ENCODE measurements at places on chromosomes 7 and 10. TPM values are rescaled to one million over a fixed set of nuclear protein-coding genes. Genes with fewer than 3 reads are reported as not detected.

DNA sequence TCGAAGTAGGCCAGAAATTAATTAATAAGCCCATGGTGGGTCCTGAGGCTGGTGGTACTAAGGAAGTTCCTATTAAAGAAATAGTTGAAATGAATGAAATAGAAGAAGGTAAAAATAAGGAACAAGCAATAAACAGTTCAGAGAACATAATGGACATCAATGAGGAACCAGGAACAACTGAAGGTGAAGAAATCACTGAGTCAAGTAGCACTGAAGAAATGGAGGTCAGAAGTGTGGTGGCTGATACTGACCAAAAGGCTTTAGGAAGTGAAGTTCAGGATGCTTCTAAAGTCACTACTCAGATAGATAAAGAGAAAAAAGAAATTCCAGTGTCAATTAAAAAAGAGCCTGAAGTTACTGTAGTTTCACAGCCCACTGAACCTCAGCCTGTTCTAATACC is 36.0 kb downstream of the SLK start:
- DNase-seq = no peak

GRCh38 chr10:114697061-114697598 is 39.1 kb upstream of the ABLIM1 start:
- no peak for DNase-seq

GRCh38 chr7:2048006-2048405 is 184.7 kb downstream of the MAD1L1 start:
- DNase-seq = peak; percentile 27

GRCh38 chr7:7816816-7817536 is 98.6 kb upstream of the RPA3 start:
- DNase-seq = no peak

DNA sequence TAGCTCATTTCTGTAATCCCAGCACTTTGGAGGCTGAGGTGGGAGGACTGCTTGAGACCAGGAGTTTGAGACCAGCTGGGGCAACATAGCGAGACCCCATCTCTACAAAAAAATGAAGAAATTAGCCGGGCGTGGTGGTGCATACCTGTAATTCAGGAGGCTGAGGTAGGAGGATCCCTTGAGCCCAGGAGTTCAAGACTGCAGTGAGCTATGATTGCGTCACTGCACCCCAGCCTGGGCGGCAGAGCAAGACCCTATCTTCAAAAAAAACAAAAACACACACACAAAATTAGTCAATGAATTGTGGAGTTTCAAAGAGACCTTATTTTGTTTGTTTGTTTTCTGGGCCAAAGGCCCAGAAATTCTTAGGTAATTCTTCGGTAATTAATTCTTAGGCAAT is 110.0 kb downstream of the CUX1 start:
- DNase-seq = no peak

DNA sequence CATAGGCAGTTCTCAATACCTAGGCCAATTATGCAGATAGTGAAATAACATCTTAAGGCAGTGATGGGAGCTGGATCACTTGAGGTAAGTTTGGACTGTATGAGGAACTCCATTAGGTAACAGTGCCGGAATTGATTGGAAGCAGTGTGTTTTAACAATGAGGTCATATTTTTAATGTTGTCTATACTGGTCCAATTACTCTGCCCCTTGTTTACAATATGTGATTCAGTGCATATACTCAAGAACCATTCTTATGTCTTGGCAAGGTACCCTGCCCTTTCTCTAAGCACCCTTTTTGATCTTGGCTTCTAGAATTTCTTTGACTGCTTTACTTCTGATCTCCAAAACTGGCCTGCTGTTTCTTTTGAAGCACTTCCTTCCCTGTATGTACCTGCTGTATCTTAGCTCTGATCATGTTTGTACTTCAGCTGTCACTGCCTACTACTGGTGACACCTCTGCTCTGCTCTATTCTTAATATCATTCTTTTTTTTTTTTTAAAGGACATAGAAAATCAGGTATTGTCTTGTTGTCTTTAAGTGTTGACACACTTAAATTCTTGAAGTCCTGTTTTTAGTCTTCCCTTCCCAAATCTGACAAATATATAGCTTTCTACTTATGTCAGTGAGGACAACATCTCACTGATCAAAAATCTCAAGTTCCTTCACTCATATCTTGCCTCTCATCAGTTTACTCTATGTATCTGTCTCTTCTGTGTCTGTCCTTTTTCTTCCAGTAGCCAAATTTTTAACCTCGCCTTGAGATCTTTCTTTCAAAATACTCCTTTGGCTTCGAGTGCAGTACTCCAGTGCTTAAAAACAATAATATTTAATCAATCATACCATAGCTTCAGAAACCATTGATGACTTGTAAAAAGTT is 46.4 kb upstream of the RPA3 start:
- no peak for DNase-seq

- no peak for DNase-seq
Observed at GRCh38 chr10:101763141-101763846, 12.6 kb downstream of the FGF8 start.

- DNase-seq = no peak
Observed at GRCh38 chr10:96683065-96683464, 37.2 kb downstream of the PIK3AP1 start.

DNA sequence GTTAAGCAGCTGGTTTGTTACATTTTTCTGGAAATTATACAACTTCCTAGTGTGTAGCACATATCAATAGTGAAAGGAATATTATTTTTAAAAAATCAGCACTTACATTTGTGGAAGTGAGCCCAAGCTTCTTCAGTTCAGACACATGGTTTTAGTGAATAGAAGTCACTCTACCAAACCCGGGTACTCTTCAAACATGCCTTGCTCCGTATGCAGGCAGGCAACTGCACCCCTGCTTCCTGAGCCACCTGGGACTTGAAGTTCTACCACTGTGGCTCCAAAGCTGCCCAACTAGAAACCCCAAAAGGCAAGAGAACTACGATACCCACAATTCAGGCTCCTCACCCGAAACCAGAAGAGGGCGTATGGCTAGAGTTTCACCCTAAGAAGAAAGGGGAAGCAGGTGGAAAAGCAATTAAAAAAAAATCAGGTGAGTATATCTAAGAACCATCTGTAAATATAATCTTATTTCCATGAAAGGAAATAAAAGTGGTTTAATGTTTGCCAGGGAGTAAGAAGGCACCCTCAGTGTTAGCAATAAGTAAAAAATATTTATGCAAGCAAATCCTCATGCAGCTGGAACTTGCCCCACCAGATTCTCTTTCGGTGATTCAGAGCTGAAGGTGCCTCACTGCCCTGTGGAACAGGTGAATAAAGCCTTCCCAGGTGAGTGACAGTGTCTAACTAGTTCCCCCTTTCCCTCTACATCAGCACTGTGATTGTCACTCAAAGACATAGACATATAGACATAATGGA is at the start of gene MACC1:
MACC1 (minus strand) TSS at position 192 of the 756 bp plus-strand sequence. CDS start 55,522 bp downstream, outside the sequence.
- DNase-seq = no peak

GRCh38 chr7:91343420-91343960 is 79.3 kb downstream of the FZD1 start:
- DNase-seq = no peak

DNA sequence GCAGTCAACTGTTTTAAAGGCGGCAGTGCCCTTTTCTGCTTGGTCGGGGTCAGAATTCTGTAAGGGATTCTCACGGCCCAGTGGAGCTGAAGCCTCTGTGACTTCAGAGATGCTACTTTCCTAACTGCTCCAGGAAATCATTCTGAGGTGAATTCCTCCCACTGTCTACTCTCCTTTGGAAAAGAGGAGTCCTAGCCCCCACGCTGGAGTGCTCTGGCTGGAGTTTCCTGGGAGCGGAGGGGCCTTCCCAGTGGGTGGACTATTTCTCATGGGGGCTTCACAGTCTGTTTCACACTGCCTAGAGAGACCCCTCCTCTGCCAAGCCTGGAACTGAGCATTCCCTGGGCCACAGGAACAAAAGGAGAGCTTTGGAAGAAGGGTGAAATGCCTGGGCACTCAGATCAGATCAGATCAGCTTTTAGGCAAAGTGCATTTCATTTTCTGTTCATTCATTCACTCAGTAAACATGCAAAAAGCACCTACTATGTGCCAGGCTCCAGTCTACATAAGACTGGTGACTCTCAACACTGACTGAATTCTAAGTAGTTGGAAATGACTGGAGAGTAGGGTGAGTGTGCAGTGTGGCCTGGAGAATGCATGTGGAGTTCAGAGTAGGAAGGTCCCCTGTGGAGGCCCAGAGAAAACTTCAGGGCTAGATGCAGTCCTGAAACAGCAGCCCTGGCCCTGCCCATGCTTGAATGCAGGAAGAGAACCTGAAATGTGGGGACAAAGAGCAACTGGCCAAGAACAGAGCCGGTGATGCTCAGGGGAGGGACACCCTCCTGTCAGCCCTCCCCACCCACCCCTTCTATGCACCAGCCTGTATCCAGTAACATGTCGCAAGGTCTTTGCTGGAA is 12.2 kb downstream of the ZNF488 start:
- DNase-seq = peak; percentile 18

DNA sequence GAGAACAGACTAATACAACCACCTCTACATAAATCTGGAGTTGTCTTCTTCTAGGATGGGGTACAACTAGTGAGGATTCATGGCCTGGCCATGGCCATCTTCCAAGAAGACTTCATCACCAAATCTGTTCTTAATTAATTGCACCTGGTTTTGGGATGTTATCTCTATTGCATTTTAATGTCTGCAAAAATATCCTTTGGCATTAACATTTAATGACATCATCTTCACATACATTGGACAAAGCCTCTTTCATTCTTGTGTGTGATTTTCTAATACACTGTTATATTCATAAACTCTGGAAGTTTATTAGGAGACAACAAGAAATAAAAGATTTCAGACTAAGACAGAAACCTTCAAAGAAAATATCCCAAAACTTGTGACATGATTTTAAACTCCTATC is 124.2 kb upstream of the ABCB5 start:
- no peak for DNase-seq

DNA sequence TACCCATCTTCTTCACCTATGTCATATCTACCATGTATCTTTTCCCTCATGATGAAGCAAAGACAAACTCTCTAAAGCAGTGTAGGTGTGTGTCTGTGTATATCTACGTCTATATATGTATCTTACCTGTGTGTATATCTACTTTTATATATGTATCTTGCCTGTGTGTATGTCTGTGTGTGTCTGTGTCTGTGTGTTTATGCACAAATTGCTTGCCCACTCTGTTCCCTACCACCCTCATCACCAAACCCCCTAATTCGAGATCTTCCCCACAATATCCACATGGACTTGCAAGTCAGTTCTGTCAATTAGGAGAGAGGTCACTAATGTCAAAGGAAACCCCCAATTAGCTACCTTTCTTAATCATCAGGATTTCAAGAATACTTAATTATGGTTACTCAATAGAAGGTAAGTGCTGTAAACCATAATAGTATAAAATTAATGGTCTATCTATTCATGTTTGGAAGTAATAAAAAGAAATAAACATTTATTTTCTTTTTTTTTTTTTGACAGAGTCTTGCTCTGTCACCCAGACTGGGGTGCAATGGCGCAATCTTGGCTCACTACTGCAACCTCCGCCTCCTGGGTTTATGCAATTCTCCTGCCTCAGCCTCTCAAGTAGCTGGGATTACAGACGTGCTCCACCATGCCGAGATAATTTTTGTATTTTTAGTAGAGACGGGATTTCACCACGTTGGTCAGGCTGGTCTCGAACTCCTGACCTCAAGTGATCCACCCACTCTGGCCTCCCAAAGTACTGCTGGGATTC is 43.6 kb downstream of the ANKRD61 start:
- no peak for DNase-seq

DNA sequence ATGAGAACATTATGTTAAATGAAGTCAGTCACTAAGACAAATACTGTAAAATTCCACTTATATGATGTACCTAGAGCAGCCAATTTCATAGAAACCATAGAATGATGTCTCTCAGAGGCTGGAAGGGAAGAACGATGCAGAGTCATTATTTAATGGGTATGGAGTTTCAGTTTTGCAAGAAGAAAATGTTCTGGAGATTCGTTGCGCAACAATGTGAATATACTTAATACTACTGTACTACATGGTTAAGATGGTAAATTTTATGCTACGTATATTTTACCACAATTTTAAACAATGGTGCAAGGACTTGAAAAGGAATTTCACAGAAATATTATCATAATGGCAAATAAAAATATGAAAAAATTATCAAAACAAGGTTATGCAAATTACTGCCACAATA is 972.6 kb downstream of the KCNMA1 start:
- DNase-seq = no peak

GRCh38 chr10:126583552-126584200 is 86.8 kb downstream of the C10orf90 start:
- no peak for DNase-seq

DNA sequence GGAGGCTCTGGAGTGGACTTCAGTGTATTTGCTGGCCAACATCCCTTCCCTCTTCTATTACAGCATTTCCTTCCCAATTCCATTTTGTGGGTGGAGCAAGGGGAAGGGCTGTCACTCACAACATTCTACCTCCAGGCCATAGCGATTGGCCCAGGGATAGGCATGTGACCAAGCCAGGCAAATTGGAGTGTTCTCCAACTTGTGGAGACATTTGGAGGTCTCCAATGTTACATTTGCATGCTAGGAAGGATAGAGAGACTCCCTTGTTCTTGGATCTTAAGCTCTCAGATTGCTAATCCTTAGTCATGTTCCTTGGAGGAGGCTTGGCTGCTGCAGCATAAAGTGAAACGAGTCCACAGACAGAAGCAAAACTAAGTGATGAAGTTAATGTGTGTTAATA is 95.6 kb upstream of the KIF5B start:
- no peak for DNase-seq

DNA sequence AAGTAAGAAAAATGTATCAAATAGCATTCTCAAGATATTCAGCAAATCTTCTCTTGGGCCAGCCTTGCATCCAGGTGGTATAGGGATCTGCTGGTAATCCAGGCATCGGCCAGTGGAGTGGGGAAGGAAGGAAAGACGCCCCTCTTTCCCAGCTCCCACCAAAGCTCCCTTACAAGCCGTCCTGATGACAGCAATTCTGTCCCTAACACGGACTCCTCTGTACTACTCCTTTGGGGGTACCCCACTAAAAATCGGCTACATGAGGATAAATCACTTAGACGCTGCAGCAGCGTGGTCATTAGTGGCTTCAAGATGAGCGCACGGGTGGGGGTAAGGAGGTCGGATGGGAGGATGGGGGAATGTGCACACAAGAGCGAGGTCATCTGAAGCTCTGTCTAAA is 24.7 kb upstream of the NUB1 start:
- DNase-seq = no peak

DNA sequence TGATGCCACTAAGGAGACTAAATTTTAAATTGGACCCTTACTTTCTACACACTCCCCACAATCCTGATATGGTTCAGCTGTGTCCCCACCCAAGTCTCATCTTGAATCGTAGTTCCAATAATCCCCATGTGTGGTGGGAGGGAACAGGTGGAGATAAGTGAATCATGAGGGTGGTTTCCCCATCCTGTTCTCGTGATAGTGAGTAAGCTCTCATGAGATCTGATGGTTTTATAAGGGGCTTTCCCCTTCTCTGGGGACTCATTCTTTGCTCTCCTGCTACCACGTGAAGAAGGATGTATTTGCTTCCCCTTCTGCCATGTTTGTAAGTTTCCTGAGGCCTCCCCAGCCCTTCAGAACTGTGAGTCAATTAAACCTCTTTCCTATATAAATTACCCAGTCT is 18.4 kb upstream of the BET1 start:
- no peak for DNase-seq

GRCh38 chr10:35532141-35532540 is 73.0 kb upstream of the GJD4 start:
- DNase-seq = no peak

Gene NRG3
- total RNA-seq = 1.4 TPM

Gene PON1
- total RNA-seq = not detected

Gene ARHGEF35
- 5.3 TPM for total RNA-seq

Gene ODAD2
- 0.80 TPM for total RNA-seq

Gene TRIM50
- 0.71 TPM for total RNA-seq

Gene RASSF4
- 63.7 TPM for total RNA-seq

Gene DGKI
- total RNA-seq = 2.3 TPM

Gene PPP2R2D
- total RNA-seq = 30.1 TPM

Gene DIP2C
- total RNA-seq = 38.7 TPM

Gene ZNF488
- total RNA-seq = 0.71 TPM

All from sciatic nerve (tissue), 2 donors.